ENCODE measurements at places on chromosomes 16 and 17. TPM values are rescaled to one million over a fixed set of nuclear protein-coding genes. Genes with fewer than 3 reads are reported as not detected.

Gene P2RX5
- not detected for total RNA-seq

Gene PPY
- not detected for total RNA-seq

Gene SBK1
- not detected for total RNA-seq

Gene LRRC46
- total RNA-seq = not detected

Gene UMOD
- not detected for total RNA-seq

Gene ANKRD40CL
- not detected for total RNA-seq

Gene EPOP
- total RNA-seq = 1.1 TPM

Gene CES2
- total RNA-seq = 27.4 TPM

Gene KRTAP9-2
- not detected for total RNA-seq

Gene GAST
- total RNA-seq = not detected

Gene SLC16A13
- total RNA-seq = 1.9 TPM

Gene CCNF
- total RNA-seq = 5.1 TPM

Gene RNF213
- total RNA-seq = 164 TPM

Gene PNMT
- total RNA-seq = 2.6 TPM

Gene GPR142
- not detected for total RNA-seq

Gene TCAP
- total RNA-seq = not detected

Gene AANAT
- not detected for total RNA-seq

Gene PRSS33
- not detected for total RNA-seq

All from subcutaneous adipose tissue (tissue), 4 donors.